ENCODE measurements at places on chromosomes 7 and 10.
A peak's percentile ranks its signal among the peaks of the same experiment; 100 is the strongest.

DNA sequence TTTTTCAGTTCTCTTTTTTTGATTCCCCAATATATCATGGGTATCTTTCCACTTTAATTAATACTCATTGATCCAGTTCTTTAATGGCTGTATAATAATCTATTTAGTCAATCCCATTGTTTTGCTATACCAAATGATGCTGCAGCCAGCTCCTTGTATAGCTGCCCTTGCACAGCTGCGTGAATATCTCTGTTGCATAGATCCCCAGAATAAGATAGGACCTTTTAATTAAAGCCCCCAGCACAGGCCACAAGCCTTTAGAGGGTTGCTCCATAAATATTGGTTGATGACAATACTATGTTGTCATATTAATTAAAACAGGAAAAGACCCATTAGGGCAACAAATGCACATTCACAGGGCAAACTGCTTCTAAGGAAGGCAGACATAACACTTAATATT lies 57.9 kb downstream of the BUB3 start:
- no peak for DNase-seq

DNA sequence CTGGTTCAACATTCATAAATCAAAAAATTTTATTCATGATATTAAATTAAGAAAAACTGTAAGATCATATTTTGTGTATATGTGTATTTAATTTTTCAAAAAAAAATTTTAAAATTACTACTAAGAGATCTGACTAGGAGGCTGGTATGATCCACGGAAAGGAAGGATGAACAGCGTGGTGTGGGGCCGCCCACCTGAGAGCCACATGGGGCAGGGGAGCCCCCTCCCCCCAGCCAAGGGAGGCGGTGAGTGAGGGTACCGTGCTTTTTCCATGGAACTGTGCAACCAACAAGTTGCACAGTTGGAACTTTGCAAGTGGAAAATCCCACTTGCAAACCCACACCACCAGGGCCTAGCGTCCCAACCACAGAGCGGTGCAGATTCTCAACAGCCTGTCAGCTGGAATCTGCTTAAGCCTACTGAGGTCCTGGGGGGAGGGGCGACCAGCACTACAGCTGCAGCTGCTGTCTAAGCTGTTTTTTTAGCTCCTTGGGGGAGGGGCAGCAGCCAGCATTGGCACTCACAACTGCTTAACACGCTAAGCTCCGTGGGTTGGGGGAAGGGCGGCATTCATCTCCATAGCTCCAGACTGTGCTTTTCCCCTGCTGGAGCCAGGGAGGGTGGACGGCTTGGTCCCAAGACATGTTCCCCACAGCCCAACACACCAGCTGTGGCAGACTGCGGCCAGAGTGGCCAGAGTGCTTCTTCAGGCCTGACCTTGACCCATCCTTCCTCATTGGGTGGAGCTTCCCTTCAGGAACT lies 94.2 kb upstream of the IGFBP3 start:
- DNase-seq = peak; percentile 90

DNA sequence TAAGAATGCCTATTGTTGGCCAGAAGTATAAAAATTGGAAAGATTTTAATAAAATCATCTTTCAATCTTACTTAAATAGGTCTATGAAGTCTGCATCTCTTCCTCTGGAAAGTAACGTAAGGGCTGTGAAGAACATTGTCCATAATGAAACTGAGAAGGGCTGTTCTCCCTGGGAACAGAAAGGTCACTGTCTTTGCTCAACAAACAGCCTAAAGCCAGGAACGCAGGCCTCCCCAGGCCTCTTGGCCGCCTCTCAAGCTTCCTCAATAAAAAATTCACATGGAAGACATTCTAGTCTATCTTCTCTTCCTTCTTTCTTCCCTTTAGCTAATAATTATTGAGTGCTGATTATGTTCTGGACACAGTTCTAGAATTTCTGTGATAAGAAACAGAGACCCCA lies 9.1 kb upstream of the IDI2 start:
- no peak for DNase-seq

DNA sequence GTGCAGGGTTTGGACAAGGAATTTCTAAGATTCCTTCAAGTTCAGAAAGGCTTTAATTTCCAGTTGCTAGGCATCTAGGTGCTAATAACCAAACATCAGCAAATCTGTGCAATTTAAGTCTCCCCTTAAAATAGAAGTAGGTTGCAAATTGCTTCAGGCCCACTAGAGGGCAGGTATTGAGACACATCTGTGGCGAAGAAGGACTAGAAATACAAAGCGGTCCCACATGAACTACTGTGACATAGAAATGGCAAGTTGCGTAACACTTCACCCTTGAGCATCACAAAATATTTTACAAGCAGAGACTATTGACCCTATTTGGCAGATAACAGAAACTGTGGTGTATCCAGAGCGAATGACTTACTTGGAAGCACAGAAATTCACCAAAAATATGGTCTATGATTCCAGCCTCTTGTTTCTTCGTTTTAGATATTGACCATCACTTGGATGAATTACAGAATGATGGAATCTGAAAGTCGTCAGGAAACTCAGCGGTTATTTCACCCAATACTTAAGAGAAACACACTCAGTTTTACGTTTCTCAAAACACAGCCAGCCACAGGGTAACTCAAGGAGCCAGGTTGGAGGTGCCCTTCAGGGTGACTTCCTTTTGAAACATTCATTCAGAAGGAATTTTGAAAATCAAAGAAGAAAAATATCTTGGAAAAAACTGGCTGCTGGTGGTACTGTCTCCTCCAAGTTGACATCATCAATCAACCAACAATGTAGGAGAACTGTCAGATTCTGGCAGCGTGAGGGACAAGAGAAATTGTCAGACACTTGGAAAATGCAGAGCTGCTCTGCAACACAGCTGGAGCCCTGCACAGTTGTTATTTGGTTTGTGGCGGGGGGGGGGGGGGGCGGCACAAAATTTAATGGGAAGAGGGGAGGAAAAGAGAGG lies 256.3 kb upstream of the MINDY3 start:
- DNase-seq = peak; percentile 14

- DNase-seq = no peak
Measured at GRCh38 chr10:1642600-1643160, 94.6 kb downstream of the ADARB2 start.
